GM04504 (cell line): ENCODE measurements at places on chromosomes 4 and X.

DNA sequence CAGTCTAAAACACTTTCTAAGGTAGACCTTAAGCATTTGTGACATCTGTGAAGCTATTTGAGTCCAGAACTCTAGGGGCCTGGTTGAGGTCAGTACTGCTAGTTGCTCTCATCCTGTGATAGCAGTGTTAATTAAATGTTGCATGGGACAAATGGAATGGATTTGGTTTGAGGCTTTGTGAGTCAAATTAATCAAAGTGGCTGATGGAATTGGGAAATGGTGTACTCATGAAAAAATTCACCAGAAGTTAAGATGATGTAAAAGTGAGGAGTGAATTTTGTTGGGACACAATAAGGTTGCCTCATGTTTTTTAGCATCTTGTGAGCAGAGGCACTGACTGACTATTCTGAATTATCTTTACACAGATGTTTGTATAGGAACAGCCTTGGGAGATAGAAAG, 99.2 kb upstream of the ARSJ start:
- DNase-seq: no peak

DNA sequence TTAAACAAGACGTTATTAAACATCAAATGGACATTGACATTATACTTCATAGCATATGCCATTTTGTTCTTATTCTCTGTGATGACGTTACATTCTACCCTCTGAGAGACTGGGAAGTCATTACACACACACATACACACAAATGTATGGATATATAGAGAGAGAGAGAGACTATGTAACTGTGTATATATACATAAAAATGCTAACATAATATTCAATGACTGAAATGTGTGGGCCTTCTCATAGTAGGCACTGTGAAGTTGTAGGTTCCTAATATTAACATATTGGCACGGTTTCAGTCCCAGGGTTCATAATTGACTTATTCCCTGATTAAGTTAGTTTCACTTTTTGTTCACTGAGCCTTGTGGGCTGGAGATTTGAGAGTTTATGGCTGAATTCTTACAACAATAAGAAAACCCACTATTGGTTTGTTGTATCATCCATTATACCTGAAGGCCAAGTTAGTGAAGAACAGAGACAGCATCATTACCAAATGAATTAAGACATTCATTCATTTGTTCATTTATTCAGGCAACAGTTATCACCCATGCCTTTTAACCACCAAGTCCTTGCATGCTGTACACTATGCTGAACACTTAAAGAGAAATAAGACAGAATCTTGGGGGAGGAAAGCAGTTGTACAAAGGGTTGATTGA, 68.5 kb downstream of the GAB1 start:
- DNase-seq: no peak

DNA sequence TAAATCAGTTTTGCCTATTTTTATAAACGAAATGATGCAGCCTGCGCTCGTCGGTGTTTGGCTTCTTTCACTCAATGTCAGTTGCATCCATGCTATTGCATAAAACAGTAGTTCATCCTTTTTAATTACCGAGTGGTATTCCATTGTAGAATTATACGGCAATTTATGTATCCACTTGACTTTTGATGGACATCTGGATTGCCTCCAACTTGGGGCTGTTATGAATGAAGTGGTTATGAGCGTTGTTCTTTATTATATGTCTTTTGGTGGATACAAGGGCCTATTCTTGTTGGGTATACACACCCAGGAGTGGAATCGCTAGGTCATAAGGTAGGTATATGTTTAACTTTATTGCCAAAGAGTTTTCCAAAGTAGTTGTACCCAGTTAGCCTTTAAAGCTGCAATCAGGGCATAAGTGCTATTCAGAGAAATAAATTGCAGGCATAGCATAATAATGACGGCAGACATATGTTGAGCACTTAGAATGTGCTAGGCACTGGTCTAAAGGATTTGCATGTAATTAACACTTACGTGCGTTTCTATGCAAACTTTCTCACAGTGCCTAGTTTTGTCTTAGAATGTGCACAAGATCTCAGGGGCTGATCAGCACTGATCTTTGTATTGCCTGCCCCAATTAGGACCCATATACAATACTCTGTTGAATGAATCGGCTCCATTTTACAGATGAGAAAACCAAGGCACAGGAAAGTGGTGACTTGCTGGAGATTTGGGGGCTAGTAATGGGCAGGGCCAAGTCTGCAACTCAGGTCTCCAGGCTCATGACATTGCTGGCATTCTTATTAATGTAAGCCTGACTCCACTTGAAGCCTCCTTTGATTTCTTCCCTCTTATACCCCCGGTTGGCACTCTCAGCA, 407.0 kb downstream of the BCOR start:
- no peak for DNase-seq

DNA sequence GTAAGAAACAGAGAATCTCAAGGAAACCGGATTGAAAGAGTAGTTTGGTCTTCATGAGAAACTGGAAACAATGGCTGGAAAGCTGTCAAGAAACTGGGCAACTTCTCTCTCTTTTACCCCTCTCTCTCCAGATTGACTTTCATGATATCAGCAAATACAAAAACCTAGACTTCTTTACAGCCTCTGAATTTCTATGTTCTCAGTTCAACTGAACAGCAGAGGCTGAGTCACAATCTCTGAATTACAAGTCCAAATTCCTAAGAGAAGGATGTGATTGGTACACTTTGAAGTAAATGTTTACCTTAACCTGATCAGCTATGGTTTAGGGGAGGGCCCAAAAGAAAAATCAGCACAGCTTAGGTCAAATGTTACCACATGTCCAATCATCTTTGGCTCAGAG, 974.9 kb downstream of the RPA4 start:
- no peak for DNase-seq

DNA sequence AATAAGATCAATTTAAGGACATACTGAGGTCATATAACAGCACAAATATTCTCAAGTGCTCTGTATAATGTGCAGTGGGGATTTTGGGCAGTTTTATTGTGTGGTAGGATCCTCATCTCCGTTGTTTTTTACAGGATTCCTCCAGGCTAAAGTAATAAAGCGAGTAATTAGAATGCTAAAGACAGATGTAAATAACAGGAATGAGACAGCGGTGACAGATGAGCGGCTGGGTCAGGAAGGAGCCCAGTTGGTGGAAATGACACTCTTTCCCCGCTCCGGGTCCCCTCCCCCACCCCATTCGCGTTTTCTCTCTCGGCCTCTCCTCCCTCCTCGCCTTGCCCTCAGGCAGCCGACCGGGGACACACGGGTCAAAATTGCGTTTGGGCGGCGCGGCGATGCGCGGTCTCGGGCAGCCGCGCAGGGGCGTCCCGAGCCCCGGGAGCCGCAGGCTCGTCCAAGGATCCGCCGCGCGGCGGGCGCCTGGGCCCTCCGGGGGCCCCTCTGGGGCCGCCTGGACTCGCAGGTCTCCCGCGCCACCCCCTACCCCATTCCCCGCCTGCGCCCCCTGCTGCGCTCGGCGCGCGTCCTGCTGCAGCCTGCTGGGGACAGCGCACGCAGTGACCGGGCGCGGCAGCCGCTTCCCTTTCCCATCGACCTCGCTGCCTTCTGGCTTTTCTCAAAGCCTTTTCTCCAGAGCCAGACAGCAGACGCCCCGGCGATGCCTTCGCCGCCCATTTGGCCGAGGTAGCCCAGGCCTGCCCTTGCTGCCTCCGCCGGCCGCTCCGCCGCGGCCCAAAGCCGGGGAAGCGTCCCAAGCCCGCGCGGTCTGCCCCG, 16.2 kb downstream of the POU4F2 start:
- DNase-seq: no peak

DNA sequence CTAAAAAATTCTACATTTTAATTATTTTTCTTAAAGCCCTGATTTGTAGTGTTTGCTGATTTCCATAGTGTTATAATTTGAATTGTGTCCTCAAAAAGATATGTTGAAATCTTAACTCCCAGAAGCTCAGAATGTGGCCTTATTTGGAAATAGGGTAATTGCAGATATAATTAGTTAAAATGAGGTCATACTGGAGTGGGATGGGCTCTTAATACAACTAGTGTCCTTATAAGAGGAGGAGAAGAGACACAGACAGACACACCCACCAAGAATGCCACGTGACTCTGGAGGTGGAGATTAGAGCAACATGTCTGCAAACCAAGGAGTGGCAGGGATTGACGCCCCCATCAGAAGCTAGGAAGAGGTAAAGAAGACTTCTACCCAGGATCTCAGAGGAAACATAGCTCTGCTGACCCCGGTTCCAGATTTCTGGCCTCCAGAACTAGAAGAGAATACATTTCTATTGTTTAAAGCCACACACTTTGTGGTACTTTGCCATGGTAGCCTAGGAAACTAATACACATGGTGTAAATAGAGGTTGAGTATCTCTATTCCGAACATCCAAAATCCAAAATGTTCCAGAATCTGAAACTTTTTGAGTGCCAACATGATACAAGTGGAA, 70.5 kb upstream of the IRF2 start:
- no peak for DNase-seq

DNA sequence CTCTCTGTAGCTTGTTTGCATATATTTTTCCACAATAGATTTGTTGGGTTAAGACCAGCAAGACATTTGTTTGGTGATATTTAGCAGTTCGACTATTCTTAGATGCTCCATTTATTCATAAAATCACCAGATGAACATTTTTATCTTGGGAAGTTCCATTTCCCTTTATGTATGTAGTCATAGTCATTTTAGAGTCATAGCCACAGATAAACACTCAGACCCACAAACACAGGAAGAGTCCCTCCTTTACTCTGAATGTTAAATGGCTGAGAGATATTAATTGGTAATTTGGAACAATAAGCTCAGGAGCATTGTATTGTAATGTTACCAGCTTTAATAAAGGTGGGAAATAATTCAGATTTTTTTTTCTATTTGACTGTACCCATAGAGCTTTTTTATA, 1608.7 kb downstream of the STIM2 start:
- DNase-seq: no peak

- DNase-seq: no peak
These were observed 208.2 kb downstream of the EVC2 start for GRCh38 chr4:5500165-5500564.

DNA sequence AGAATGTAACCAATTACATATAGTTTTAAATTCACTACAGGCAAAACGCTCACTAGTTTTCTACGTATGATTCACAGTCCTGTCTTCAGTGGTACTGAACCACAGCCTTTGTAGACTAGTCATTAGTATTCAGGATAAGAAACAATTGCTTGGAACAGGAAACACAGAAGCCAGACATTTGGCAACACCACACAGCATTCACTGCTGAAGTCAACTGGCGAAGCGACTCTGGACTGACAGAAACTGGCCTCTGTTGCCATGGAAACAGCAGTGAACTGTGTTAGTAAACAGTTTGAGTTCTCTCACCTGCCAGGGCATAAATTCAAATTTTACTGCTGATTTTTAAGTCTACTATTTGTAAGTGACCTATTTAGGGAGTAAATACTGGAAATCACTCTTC, 57.6 kb downstream of the MAPK10 start:
- no peak for DNase-seq

- no peak for DNase-seq
These were observed 209.1 kb upstream of the ANXA10 start for GRCh38 chr4:167883266-167883665.

GRCh38 chr4:27861381-27861787, 1000.7 kb downstream of the STIM2 start:
- no peak for DNase-seq

DNA sequence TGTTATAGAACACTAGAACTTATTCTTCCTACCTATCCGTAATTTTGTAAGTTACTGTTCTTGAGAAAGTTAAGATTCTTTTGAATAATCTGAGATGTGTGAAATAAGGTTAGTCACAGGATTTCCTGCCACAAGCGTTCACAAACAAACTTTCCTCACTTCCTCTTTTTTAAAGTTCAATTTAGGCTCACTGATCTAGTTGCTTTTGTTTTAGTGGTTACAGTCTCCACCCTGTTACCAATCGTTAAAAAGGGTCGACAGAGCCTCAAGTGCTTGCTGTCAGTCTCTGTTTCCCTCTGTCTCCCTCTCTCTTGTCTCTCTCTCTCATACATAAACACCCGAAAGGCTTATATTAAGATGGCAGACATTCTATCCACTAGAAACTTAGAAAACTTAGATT, 35.9 kb upstream of the STK26 start:
- DNase-seq: no peak

- DNase-seq: no peak
These were observed at the start of gene POF1B for GRCh38 chrX:85379174-85379907. Gene POF1B (minus strand): TSS chrX:85379665. CDS start chrX:85379454, 211 bp downstream.

GRCh38 chr4:60201052-60201673, 999.0 kb upstream of the ADGRL3 start:
- no peak for DNase-seq

- DNase-seq: no peak
These were observed 11.2 kb downstream of the NEK1 start for GRCh38 chr4:169601016-169601771.

DNA sequence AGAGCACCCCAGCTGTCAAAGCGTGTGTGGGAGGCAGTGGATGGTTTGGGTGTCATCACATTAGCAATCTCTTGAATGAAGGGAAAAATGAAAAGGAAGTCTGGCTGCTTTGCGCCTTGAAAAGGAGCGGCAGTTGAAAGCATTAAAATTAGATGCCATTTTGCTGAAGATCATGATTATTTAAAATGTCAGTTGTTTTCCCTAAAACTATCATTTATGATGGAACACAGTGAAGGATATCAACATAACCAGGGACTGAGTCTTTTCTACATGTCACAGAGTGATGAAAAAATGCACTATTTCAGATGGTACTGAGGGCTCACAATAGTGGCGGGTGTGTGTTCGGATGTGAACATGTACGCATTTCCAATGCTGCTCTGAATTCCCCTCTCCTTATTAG, 450.2 kb upstream of the CPEB2 start:
- no peak for DNase-seq

DNA sequence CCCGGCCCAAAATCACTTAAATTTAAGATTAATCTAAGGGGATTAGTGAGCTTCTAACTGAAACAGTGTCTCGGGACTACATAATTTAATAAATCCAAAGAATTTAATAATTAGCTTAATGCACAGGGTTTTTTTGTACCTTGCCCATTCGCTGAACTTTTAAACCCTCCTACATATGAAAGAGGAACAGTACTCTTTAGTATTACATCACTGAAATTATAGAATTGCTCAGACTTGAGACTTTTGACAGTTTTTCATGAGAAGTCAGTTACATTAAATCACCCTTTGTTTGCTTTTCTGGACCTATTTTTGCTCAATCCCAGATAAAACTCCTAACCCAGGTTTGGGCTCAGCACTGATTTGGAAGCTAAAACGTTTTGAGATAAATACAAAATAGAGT, 2.4 kb upstream of the TADA2B start:
- DNase-seq: no peak

GRCh38 chrX:112081781-112082652, 559 bp downstream of the TRPC5 start:
- DNase-seq: no peak

DNA sequence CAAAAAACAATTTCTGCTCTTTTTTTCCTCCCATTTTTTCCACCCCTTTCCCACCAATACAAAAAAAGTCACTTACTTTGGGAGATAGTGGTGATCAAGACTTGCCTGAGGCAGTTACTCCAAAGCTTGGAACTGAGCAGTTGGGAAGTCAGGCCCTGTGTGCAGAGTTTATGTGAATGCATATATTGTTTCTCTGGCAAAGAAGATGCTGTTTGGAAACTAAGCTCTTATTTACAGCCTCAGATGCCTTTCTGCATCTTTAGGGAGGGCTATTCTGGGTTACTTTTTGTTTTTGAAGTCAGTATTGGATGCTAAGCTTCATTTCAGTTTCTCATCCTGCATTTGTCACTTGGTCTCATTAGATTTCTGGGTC, 136.3 kb downstream of the ZNF330 start:
- DNase-seq: no peak

- DNase-seq: no peak
These were observed 759.9 kb downstream of the PDHA2 start for GRCh38 chr4:96599752-96600151.
